ENCODE measurements at places on chromosomes 3 and 15.

DNA sequence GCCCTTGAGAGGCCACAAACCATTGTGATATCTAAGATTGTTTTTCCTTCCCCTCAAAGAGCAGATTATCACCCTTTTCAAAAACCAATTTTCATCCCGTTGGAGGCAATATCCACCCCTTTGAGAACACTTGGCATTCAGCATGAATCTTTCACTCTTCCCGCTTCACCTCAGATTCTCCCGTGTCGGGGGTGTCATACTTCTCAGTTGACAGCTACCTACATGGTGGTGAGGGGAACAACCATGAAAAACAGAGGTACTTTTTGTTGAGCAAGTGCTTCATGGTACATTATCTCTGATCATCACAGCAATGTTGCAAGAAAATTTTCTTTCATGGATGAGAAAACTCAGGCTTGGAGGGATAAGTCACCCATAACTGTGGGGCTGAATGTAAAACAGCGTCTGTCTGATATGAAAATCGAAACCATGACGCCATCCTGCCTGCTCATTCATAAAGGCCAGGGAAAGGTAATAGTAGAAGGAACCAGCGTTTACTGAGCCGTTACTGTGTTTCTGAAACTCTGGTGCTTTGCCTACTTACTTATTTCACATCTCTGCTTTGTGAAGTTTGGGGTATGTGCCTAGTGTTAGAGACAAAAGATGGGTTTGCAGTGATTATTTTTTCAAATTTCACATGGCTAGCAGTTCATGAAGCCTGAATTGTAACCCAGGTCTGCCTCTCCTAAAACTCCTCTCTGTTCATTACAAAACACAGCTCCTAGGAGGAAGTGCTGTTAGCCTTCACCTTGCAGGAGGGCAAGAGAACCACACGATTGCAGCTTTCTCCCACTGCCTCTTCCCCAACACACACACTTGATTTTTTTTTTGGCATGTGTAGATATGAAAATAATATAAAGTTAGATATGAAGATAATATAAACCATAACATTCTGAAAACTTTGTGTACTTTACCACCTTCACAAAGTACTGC, 35.4 kb downstream of the SV2B start:
- no peak for DNase-seq

- DNase-seq, result no peak
Observed at GRCh38 chr3:54432975-54433374, 310.6 kb downstream of the CACNA2D3 start.

GRCh38 chr3:98038286-98038685, 3.2 kb upstream of the GABRR3 start:
- DNase-seq, result no peak

DNA sequence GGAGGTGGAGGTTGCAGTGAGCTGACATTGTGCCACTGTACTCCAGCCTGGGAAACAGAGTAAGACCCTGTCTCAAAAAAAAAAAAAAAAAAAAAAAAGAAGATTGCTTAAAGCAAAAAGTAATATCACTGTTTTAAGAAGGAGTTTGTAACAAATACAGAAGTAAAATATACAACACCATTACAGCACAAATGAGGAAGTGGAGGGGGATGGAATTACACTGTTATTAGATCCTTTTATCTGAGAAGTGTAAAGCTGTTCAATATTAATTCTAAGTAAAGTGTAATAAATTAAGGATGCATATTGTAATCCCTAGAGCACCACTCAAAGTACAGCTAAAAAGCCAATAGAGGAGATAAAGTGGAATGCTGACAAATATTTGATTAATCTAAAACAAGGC, 47.0 kb upstream of the SNRPA1 start:
- no peak for DNase-seq

GRCh38 chr3:37114251-37115145, 59.9 kb downstream of the LRRFIP2 start:
- no peak for DNase-seq

DNA sequence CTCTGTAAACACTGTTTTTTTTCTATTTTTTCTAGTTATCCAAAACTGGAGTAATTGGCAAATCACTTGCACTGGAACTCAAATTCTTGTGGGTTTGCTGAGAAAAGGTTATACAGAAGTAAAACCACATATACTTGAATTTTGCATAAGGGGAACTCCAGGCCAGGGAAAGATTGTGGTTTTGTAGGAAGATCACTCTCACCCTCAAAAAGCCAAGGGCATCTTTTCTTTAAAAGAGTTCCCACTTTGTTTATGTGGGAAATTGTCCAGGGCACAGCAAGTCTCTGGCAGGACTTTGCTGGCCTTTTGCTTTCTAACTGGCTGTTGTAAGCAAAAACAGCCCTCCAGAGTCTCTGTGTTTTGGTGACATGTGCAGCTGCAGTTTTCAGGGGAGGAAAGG, 340.3 kb upstream of the RBMS3 start:
- peak; percentile 24 for DNase-seq

- no peak for DNase-seq
Observed at GRCh38 chr15:34650177-34650576, 66.7 kb upstream of the GOLGA8B start.

GRCh38 chr15:100959066-100960050, 40.2 kb downstream of the LRRK1 start:
- DNase-seq, result no peak

- no peak for DNase-seq
Observed at GRCh38 chr3:129063841-129064482, 3.4 kb downstream of the GP9 start.

DNA sequence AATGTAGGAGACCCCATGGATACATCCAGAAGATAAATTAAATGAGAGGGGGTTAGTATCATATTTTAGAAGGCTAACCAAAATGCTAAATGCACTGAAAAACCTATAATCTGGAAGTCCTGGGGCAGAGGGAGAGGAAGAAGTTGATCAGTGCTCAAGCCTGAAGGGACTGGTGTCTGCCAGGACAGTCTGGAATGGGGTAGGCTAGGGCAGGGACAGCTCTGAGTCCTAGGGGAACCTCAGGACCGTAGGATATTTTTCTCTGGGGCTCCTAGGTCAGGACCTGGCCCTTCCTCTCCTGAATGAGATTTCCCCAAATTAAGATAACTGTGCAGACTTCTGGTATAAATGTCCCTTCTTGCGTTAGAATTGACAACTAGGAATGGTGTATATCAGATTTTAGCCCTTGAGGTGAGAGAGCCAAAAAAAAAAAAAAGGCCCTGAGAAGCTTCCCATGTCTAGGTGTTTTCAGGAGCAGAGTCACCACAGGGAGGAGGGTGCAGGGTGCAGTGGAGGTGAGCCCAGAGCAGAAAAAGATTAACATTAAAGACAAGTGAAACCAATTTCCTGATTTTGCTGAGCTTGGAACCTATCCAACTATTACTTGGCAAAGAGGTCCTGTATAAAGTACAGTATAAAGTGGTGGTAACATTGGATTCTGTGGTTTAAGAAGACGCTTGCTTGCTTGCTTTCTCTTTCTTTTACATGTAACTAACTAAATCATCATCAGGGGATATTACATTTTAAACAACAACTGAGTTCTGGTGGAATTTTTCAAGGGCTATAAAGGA, 63.5 kb downstream of the HACD2 start:
- DNase-seq, result peak; percentile 31

DNA sequence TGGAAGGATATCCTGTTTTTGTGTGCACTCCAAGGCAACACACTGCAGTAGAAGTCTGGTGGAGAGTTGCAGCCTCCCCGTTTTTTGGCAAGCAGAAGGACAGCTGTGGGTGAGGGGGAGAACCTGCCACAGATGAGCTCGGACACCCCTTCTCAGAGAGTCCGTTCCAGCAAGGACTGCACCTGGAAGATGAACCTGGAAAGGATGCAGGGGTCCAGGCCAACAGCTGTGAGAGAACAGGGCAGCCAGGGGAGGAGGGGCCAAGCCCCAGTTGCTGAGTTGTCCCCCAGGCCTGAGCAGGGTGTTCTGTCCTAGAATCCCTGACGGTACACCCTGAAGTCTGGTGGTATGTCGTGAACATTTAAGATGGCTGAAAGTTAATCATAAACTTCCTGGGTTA, 30.2 kb downstream of the ZXDC start:
- no peak for DNase-seq

GRCh38 chr3:23746441-23746840, 59.3 kb upstream of the UBE2E1 start:
- no peak for DNase-seq

DNA sequence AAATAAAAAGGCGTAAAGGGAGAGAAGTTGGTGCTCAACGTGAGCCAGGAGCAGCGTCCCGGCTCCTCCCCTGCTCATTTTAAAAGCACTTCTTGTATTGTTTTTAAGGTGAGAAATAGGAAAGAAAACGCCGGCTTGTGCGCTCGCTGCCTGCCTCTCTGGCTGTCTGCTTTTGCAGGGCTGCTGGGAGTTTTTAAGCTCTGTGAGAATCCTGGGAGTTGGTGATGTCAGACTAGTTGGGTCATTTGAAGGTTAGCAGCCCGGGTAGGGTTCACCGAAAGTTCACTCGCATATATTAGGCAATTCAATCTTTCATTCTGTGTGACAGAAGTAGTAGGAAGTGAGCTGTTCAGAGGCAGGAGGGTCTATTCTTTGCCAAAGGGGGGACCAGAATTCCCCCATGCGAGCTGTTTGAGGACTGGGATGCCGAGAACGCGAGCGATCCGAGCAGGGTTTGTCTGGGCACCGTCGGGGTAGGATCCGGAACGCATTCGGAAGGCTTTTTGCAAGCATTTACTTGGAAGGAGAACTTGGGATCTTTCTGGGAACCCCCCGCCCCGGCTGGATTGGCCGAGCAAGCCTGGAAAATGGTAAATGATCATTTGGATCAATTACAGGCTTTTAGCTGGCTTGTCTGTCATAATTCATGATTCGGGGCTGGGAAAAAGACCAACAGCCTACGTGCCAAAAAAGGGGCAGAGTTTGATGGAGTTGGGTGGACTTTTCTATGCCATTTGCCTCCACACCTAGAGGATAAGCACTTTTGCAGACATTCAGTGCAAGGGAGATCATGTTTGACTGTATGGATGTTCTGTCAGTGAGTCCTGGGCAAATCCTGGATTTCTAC, at the start of gene RARB:
TSS of gene RARB (plus strand) at position 322 of the 847 bp plus-strand sequence. CDS start at position 791, 469 bp downstream.
- DNase-seq, result peak; percentile 98

DNA sequence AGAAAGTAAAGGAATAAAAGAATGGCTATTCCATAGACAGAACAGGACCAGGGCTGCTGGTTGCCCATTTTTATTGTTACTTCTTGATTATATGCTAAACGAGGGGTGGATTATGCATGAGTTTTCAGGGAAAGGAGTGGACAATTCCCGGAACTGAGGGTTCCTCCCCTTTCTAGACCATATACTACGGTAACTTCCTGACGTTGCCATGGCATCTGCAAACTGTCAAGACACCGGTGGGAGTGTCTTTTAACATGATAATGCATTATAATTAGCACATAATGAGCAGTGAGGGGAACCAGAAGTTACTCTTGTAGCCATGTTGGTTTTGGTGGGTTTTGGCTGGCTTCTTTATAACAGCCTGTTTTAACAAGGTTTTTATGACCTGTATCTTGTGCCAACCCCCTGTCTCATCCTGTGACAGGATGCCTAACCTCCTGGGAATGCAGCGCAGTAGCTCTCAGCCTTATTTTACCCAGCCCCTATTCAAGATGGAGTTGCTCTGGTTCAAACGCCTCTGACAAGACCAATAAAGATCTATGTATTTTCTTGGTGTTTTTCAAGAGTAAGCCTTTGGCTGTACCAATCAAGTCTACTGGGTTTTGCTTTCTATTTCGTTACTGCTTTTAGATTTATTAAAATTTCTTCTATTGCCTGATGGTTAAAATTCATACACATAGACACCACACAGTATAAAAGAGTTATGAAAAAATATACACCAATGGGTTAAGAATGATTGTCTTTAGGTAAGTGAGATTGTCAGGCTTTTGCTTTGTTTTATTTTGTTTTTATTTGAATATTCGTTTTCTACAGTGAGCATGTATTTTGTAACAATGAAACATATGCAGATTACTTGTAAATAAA, 37.4 kb upstream of the CTDSPL start:
- DNase-seq, result no peak

DNA sequence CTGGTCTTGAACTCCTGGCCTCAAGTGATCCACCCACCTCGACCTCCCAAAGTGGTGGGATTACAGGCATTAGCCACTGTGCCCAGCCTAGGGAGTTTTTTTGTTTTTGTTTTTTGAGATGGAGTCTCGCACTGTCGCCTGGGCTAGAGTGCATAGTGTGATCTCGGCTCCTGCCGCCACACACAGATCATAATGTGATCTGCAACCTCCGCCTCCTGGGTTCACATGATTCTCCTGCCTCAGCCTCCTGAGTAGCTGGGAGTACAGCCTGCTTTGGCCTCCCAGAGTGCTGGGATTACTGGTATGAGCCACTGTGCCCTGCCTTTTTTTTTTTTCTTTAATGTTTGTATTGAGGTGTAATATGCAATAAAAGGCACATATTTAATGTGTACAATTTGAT, 78.2 kb downstream of the SMAD3 start:
- DNase-seq, result no peak

DNA sequence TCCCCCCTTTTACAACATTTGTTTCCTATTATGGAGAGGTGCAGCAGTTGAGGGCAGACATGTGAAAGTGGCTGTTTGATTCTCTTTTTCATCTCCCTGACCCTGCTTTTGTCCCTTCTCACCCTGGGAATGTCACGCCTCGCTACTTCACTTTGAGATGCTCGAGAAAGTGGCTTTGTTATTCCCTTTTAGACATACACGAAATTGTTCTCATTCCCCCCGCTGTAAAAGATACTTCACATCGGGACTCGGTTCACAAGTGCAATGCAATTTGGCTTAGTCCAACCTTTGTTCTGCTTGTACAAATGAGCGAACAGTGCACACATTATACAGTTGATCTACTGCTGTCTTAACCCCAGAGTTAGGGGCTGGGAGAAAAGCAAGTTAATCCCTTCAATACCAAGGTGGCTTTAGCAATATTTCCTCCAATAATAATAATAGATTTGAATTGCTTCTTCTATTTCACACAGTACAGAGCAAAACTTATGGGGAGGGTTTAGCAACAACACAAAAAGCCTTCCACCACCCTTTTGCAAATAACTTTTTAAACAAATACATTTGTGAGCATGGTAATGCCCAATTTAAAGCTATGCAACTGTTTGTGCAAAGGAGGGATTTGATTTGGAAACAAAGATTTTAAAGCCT, 5.7 kb upstream of the FOXB1 start:
- peak; percentile 76 for DNase-seq

GRCh38 chr3:52432225-52432624, 12.7 kb downstream of the SEMA3G start:
- DNase-seq, result no peak

DNA sequence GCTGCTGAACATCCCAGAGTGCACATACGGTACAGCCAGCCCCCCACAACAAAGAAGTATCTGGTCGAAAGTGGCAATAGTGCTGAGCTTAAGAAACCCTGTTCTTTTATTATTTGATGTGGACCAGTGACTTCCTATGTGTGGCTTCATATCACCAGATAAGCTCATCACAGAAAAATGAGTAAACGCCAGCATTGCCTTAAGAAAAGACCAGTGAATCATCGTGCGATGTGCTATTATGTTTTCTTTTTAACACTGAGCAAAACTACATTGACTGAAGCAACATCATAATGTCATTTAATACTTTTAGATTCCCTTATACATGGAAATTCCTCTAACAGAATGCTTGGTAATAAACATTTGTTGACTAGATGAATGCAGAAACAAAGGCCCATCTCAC, 45.2 kb upstream of the ARRDC4 start:
- DNase-seq, result no peak

GRCh38 chr15:60458721-60459120, 20.2 kb downstream of the ICE2 start:
- DNase-seq, result no peak

- DNase-seq, result no peak
Observed at GRCh38 chr3:98014268-98014585, 20.9 kb downstream of the GABRR3 start.
